ENCODE measurements at places on chromosomes 11 and 22.

DNA sequence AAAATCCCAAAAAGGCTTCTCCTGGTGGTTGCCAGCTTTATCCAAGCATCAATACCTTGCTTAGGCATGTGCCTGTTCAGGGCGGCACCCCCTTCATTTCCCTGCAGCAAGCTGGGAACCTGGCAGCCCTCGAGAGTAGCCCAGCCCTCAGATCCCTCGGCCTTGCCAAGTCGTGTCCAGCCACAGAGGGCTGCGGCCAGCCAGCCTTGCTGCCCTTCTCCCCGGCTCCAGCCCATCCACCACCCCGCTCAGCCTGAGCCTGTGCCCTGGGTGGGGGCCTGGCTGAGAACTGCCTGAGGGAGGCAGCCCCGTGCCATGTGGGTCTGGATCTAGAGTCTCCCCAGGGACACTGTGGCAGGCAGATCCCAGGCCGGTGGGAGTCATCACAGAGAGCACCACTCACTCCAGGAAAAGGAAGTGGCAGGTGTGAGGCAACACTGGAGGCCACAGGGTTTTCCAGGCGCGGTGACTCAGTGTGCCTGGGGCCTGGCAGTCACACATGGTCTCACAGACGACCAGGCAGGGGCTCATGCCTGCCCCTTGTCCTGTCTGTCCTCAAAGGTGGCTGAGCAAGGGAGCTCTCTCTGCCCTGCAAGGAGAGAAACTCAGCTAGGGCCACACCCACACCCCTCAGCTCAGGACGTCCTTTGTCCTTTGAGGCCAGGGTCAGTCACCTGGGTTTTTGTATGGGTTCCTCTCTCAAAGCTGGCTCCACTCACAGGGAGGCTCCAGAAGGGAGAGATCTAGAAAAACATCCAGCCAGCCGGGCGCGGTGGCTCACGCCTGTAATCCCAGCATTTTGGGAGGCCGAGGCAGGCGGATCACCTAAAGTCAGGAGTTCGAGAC, 12.2 kb upstream of the CDC42BPG start:
- DNase-seq = no peak

DNA sequence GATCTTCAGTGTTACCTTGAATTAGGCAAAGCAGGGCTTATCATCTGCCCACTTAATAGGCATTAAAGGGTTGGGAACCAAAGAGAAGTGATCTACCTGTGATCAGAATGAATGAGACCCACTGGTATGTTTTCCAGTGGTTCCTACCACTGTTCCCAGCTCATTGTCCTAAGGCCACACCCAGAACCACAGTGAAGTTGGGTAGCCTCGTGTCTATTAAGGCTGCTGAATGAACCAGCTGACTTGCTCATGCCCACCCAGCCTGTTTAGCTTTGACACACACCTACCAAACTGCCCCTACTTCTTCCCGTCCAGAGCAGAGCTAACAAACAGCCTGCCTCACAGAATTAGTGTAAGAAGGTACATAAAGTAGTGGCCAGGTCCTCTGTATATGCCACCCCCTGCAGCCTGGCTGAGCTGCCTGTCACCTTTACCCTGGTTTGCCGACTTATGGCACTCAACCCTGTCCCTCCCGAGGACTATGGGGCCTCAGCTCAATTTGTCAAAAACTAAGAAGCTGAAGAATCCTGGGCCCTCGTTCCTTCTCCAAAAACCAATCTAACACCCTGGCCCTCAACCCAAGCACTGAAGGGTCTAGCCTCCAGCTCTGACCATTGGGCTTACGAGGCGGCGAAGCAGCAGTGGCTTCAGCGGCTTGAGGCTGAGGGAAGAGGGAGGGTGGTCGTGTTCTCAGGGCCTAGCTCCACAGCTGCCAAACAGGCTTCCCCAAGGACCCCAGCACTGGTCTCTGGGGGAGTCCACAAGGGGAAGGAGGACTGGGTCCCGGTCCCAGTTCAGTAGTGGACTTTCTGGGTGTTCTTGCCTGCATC, 9.8 kb downstream of the UCP2 start:
- no peak for DNase-seq

DNA sequence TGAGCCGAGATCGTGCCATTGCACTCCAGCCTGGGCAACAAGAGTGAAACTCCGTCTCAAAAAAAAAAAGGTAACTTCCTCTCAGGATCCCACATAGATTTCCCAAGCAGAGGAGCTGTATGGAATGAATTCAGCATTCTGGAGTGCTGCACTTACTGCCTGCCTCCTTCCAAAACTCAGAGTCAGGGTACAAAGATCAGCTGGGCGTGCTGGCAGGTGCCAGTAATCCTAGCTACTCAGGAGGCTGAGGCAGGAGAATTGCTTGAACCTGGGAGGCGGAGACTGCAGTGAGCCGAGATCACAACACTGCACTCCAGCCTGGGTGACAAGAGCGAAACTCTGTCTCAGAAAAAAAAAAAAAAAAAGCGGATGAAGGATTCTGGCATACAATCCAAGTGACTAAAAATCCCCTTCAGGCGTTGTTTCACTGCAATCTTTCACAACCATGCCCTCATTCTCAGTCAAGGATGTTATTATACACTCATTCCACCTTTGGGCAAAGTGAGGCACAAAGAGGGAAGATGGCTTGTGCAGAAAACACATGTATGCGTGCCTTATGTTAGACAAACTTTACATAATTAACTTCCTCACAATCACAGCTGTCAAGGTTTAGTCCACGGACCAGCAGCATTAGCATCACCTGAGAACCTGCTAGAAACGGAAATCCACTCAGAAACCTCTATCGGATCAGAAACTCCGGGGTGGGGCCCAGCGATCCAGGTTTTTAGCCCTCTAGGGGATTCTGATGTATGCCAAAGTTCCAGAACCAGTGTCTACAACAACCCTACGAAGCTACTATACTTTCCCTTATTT, 1.1 kb upstream of the NOL12 start:
- no peak for DNase-seq

GRCh38 chr11:76074148-76075095, 131.9 kb downstream of the WNT11 start:
- DNase-seq = no peak

DNA sequence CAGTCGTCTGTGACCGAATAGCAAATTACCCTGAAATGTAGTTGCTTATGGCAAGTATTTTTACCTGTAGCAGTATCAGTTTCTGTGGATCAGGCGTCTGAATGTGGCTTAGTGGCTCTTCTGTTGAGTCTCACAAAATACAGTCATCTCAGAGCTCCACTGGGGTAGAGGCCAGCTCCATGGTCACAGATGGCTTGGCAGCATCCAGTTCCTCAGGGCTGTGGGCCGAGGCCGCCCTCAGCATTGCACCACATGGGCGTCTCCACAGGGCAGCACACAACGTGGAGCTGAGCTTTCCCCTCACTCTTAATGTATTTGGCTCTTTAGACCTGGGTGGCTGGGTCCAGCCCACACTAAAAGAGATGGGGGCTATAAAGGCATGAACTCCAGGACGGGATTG, 57.8 kb downstream of the SBF1 start:
- no peak for DNase-seq

GRCh38 chr11:33731723-33732531, 4.3 kb downstream of the CD59 start:
- no peak for DNase-seq

DNA sequence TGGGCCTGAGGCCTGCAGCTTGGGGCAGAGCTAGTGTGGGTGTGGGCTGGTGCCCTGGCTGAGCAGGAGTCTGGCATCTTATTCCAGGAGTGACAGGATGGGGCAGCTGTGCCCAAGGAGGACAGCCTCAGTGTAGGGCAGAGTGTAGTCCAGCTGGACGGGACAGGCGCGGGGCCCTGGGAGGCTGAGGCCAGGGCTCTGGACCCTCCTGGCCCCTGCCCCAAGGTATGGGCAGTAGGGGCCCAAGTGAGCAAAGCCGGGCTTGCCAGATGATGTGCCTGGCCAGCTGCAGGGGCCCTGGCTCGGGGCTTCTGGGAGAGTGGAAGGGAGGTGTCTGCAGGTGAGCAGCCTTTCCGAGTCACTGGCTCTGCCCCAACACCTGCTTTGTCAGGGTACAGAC, 1190.9 kb downstream of the BRD1 start:
- no peak for DNase-seq

DNA sequence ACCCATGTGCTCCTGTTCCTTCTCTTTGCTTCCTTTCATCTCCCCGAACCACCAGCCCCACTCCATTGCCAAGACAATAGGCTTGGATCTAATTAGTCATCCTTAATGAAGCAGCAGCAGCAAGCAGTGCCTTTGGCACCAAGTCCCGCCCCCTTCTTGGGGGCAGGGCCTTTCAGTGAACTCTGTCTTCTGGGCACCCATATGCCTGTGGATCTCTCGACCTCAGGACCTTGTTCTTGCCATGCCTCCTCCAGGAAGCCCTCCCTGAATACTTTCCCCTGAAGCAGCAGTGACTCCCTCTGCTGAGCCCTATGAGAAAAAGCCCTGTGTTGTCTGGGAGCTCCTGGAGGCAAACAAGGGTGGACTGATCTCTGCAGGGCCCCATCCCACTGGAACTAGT, 32.1 kb downstream of the ARHGEF17 start:
- no peak for DNase-seq

GRCh38 chr11:115530752-115531151, 26.5 kb upstream of the CADM1 start:
- no peak for DNase-seq

DNA sequence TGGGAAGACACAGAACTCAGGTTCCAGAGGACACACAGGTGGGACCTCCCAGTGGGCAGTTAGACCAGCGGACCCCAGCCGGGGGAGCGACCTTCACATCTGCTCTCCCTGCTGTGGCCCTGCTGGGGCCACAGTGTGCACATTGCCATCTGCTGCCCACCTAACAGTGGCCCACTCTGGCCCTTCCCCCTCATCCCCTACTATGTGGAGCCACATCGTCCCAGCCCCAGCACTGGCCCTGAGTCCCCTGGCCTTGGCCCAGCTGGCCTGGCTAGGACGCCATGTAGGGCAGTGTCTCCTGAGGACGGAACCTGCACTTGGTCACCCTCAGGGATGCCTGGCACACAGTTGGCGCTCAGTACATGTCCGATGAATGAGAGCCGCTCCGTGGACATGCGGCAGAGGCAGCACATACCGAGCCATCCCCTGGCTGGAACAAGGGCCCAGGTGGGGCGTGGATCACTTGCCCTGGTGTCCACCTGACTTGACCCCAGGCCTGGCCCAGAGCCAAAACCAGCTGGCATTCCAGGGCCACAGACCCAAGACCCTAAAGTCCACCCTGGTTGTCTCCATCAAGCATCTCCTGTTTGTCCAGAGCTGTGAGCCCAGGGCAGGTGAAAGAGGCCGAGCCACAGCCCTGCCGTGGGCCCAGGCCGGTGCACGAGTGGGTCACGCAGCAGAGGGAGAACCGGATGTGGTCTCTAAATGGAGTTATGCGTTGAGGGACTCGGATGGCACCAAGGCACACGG, 93.1 kb upstream of the FGF3 start:
- no peak for DNase-seq

DNA sequence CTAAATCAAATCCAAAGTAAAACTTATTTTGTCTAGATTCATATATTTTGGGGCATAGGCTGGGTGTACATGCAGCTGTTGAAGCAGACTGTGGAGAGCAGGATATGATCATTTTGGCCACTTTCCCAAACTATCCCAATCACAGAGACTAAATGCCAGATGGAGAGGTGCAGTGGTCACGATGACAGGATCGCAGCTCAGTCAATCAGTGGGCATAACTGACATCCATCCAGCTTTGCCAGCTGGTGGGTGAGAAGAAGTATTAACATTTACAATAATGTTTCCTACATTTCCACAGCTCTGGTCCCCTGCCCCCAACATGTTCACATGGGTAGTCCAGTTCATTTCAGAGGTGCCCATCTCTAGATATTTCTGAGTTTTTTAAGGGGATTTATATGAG, 255.5 kb upstream of the SESN3 start:
- DNase-seq = no peak

DNA sequence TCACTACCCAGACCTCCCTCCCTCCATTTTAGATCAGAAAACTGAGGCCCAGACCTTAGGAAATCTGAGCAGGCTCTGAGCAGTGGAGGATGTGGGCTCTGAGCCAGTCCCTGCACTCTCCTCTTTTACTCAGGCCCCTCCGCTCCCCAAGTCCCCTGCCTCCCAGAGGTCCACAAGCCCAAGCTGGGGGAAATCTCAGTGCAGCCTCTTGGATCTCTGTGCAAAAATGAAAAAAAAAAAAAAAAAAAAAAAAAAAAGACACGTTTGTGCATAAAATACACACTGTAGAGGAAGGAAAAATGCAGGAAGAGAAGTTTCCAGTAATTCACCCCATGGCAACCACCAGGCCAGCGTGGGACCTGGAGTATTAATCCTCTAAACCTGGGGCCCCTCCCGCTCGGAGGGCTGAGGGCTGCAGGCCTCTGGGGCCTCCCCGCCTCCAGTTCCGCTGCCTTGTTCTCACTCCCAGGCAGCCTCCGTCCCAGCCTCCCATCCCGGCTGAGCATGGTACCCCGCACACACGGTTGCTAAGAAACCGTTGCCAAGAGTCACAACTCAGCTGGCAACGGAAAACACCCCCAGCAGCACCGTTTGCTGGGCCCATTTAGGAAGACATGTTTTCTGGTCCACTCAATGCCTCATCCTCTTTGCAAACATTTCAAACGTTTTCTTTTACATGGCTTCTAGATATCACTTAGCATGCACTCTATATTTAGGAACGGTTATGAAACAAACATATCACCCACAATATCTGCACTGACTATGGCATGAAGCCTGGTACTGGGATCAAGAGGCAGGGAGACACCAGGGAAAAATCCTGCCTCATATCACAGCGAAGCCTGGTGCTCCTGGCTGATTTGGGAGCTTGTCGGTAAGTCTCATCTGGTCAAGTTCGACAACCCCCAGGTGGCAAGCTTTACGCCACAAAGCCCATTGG, 227.5 kb downstream of the CTTN start:
- no peak for DNase-seq

DNA sequence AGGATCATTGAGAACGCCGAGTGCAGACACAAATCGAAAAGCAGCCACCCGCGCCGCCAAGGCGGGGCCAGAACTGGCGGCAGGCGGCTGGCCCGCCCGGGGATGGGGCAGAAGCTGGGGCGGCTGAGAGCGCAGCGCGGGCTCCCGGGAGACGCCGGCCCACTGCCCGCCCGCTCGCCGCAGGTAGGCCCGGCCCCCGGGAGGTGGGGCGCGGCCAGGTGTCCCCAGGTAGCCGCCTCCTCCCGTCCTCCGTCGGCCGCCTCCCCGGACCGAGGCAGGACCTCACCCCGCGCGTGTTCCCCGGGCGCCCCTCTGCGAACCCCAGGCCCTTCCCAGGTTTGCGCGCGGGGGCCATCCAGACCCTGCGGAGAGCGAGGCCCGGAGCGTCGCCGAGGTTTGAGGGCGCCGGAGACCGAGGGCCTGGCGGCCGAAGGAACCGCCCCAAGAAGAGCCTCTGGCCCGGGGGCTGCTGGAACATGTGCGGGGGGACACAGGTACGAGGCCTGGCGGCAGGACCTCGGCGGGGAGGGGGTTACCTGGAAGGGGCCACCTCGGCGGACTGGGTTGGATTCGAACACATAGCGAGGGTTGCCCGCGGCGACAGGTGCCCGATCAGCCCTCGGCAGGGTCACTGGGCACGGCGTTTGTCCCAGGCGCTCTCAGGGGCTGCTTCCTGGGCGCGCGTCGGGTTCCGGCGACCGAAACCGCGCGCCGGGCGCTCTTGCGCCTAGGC, at the start of gene PRRG4:
Gene PRRG4 (plus strand): TSS at position 248 of the 733 bp plus-strand sequence. CDS start 603 bp downstream, outside the sequence.
- no peak for DNase-seq

GRCh38 chr11:130247319-130247718, 67.4 kb downstream of the ZBTB44 start:
- DNase-seq = no peak
